ENCODE measurements at places on chromosomes 2 and 18. TPM values are rescaled to one million over a fixed set of nuclear protein-coding genes. Genes with fewer than 3 reads are reported as not detected.

Gene FBXO41
- 14.0 TPM for total RNA-seq

- no peak for DNase-seq
These were observed 5.8 kb downstream of the NPPC start for GRCh38 chr2:231920366-231920765.

DNA sequence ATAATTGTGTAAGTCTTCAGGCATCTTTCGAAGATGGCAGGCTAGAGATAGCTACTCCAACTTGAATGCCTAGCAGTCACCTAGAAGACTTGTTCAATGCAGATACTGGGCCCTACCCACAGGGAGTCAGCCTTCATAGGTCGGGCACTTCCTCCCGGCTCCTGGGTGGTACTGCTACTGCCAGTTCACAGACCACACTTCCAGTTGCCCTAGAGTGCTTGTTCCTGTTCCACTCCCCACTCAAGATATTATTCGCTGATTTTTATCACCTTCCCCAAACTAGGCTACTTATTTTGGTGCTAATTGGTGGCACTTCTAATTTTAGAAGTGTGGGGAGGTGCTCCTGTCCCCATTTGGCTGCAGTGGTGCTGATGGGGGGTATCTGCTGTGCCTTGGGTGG lies 34.2 kb downstream of the INPP4A start:
- DNase-seq, result no peak

DNA sequence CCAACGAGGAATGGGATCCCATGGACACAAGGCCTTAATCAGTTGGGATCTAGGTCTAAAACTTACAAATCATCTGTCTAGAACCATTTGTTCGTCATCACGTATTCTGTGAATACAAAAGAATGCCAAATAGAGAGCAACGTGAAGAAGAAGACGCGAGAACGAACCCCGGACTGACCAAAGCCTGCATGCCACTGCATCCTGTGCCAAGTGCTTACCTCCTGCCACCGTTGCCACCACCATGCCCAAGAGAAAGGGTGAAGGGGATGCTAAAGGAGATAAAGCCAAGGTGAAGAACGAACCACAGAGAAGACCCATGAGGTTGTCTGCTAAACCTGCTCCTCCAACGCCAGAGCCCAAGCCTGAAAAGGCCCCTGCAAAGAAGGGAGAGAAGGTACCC lies 30.2 kb downstream of the ITSN2 start:
- no peak for DNase-seq

All from glutamatergic neuron (in vitro differentiated cells).